ENCODE measurements at places on chromosomes 2 and 18.

- DNase-seq = no peak
These were observed 42.1 kb downstream of the CD28 start for GRCh38 chr2:203748331-203749126.

DNA sequence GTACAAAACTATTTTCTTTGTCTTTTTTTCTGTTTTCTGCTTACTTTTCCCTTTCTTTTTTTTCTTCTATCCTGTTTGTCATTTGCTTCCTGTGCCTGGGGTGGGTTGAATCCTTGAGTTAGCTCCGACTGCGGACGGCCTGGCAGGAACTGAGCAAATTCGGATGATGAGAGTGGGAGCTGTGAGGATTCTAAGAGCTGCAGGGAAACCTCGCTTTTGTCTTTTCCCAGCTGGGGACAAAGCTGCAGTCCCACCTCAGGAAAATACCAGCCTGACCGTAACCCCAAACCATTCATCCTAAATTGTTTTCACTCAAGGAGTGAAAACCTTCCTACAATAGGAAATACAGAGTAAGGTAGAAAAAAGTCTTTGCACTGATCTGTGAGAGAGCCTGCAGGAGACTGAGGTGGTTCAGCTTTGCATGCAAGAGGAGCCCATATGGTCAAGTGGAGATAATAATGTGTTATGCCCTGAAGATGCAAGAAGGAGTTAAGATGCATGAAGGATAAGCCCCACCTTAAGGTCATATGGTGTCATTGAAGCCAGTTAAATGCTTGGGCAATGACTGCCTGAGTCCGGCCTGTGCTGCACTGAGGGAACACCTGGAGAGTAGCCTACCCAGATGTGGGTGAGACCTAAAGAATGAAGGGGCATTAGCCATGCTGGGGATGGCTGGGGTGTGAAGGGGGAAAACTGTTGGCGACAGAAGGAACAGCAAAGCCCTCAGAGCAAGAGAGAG lies 31.7 kb upstream of the ARL4C start:
- no peak for DNase-seq

- no peak for DNase-seq
These were observed 144.0 kb upstream of the ZC3H15 start for GRCh38 chr2:186342029-186342428.

DNA sequence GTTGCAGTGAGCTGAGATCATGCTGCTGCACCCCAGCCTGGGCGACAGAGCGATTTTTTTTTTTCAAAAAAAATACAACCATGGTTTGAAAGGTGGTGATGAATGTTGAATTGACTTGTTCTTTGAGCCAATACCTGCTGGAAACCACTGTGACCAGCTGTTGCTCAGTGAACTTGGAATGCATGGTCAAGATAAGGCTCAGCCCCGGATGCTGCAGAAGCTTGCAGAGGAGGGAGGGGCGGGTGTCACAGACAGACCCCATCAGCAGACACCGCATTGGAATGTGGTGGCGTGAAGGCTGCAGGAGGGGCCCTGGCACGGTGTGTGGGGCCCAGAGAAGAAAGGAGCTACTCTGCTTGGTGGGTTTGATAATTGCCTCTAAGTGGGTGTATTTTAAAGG lies 91.6 kb downstream of the ITGB1BP1 start:
- DNase-seq = no peak

DNA sequence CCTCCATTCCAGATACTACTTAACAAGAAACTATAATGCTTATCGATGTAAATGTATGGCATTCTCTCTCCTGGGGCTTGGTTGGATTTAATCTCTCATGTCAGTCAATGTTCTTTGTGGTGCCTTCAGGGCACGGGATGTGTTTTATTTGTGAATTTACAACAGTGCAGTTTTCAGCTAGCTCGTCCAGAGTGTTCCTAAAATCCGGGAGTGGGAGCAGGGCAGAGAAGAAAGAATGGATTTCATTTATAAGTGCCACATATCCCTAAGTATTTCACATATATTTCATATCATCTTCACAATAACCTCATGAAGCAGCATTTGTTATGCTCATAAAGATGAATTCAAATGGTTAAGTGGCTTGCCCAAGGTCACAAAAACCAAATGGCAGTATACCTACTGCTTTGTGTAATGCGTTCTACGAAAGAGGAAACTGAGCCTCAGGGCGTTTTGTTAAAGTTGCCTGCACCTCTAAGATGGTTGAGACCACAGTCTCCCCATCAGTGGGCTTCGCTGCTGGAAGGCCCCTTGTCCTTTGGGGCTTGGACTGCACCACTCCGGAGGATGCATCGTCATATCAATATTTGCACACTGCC lies 134.7 kb upstream of the MGAT5 start:
- DNase-seq = no peak

GRCh38 chr2:15691586-15692310 lies 100.1 kb downstream of the DDX1 start:
- DNase-seq = no peak

- DNase-seq = no peak
These were observed 286.8 kb downstream of the RAD51AP2 start for GRCh38 chr2:17231394-17231965.

- no peak for DNase-seq
These were observed 119.9 kb upstream of the TEX51 start for GRCh38 chr2:126778561-126779501.

GRCh38 chr18:42586601-42587000 lies 528.9 kb downstream of the RIT2 start:
- no peak for DNase-seq

DNA sequence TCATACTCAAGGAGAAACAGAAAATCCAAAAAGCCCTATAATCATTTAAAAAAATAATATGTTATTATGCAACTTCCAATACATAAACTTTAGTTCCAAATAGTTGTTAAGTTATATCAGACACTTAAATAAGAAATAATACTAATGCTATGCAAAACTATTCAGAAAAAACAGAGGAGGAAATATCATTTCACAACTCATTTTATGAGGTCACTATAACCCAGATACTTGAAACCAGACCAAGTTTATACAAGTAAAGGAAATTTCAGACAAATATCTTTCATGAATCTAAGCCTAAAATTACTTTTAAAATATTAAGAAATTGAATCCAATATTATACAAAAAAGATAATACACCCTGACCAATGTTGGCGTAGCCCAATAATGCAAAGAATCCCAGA lies 260.8 kb downstream of the CD226 start:
- no peak for DNase-seq

DNA sequence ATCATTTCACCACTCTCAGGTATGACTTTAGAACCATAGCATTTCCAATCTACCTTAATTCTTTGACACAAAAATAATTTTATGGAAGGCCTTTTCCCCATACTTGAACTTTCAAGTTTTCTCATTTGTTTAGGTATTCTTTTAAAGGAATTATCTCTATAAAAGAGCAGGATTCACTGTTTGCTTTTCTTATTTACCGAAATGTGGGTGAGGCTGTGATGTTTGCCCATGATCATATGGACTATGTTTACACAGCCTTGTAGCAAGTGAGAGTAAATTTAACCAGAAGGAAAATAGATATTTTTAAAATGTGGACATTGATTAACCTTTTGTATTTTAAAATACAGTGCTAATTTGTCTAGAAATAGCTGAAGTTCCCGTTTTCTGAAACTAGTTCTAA lies 26.3 kb downstream of the CAB39 start:
- DNase-seq = no peak

- no peak for DNase-seq
These were observed 44.7 kb downstream of the PID1 start for GRCh38 chr2:229226382-229226781.

DNA sequence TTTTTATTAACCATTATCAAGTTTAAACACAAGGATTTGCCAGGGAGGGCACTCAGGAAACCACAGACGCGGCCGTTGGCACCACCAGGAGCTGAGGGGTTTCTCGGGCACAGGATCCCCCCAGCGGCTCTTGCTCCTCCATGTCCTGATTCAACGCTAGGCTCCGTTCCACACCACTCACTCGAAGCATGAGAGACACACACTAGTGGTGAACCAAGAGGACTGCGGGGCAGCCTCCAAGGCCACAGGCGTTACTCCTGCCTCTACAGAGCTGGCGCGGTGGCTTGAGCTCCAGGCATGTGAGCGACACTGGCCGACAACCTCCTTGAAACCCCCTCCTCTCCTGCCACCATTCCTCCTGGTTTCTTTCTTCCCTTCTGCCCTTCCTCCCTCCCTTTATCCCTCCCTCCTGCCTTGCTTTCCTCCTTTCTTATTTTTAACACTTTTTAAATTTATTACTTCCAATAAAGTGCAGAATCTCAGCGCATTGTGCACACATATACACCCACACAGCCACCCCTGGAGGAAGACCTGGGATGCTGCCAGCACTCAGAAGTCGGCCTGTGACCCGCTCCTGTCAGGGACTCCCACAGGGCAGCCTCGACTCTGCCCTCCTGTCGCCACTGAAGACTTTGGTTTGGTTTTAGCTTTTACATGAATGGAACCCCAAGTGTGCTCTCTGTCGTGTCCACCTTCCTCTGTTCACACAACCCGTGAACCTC lies 21.7 kb downstream of the COX7A2L start:
- DNase-seq = no peak

DNA sequence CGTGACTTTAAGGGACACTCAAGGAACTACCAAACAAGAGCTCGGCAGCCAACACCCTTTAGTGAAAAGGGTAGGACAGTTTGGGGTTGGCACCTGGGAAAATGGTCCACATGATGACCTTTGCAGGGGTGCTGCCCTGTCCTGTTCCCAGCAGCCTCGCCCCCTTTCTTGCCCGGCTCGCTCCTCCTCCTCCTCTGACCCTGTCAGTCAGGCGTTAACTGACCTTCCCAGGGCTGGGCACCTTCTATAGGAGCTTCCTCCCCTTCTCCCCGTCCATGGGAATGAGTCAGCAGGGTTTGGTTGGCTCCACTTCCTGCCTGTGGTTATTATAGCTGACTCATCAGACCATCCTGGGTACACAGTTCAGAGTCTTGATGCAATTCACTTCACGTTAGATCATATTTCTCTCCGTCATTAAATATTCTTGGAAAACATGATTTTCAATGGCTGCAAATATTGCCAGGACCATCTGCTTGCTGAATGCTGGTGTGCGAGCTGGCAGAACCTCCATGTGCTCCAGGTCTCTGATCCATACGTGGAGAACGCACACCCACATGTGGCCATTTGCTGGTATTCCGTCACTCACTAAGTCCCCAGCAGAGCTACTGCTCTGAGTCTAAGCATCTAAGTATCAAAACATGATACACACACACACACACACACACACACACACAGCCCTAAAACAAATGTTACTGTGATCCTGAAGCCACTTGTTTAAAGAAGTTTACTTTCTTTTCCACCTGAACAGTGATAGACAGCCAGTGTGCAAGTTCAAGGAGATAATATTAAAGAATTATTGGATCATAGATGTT lies 185.0 kb downstream of the ANAPC1 start:
- peak; percentile 93 for DNase-seq

DNA sequence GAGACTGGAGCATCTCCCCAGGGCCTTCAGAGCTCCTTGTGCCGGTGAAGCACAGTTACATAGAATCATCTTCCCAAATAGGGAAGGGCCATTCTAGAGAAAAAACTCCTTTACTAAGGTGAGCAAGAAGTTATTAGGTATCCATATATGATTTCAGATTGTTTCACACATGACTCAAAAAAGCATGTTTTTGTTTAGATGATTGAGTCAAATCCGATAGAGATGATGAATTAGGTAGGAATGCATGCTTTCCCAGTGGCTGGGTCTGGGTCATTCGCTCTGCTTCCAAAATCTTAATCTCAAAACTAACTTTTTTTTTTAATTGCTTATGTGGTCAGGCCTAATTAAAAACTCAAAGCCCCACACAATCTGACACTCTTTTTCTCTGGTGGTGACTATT lies 3.8 kb downstream of the NT5C1B start:
- no peak for DNase-seq

- DNase-seq = no peak
These were observed 72.1 kb downstream of the ASB1 start for GRCh38 chr2:238498691-238499295.

GRCh38 chr2:113406114-113406513 lies 31.4 kb upstream of the ZNG1B start:
- DNase-seq = no peak

DNA sequence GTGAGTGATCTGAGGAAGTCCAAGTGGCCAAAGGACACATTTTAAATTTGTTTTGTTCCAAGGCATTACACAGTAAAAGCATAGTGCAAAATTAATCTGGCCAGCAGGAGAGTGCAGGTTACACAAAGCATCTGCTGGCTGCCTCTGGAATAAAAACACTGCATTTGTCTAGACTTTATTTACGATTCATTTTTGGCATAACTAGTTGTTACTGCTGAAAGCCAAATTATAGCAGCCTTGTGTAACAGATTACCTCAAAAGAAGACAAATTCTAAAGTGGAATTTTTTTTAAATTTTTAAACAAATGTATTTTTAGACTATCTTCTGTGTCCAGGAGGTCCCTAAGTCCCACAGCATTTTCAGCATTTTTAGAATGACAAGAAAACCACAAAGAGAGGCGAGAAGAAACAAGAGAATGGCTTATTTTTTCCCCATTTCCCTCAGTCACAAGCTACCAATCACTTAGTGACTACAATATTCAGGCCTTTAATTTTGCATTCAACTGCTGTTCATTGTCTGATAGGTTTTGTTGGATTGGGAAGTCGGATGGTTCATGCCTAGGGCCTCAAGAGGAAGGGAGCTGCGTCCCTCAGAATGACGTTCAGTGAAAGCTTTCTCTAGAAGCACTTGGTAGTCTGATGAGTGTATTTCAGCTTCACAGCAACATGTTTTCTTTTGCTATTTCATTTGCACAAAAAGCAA lies 46.0 kb downstream of the TMEFF2 start:
- no peak for DNase-seq

GRCh38 chr18:5066380-5066977 lies 130.6 kb downstream of the AKAIN1 start:
- peak; percentile 23 for DNase-seq

- DNase-seq = no peak
These were observed 44.0 kb downstream of the FAM168B start for GRCh38 chr2:131049150-131049718.

- DNase-seq = no peak
These were observed 123.2 kb upstream of the CDCA7 start for GRCh38 chr2:173231465-173231864.

DNA sequence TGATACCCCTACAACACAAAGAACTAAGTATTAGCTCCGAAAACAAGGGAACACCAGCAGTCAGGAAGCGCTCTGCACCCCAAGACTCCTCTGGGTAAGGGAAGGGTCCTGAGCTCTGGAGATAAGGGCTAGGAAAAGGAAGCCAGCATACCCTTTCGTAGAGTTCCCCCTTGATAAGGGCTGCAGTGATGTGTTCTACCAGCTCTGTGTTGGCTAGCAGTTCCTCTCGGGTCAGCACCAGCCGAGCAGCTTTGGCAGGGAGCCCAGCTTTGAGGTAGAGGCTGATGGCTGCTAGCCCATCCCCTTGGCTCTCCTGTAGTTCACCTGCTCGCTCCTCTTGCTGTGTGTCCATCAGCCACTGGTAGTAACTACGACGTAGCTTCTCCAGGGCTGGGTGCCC lies 18.9 kb downstream of the KRTCAP3 start:
- DNase-seq = no peak
